Adrenal gland (tissue), 19 donors: ENCODE measurements at places on chromosomes 12 and 14. TPM values are rescaled to one million over a fixed set of nuclear protein-coding genes. Genes with fewer than 3 reads are reported as not detected.

The KRT81 gene
- not detected for total RNA-seq

DNA sequence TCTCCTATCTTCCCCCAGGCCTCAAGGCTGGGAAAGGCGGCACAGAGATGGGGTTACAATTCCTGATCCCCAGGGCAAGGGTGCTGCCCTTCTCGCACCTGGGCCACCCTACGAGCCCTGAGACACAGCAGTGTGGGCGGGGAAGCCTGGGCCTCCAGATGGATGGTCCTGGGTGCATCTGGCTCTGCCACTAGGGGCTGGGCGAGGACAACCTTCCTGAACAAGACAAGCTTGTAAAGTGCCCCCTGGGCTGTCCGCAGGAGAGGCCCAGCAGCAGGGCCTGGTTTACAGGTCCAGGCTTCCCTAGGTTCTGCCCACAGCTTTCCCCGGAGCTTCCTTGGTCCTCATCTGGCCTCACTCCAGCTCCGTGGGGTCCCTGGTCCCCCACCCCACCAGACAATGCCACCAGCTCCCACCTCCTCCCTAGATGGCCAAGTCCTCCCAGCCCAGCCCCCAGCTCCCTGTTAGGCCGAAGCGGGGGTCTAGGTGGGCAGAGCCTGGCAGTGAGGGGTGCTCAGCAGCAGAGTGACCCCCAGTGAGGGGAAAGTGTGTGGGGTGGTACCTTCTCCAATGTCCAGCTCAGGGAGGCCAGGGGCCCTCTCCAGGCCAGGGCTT is 8.9 kb downstream of the ARL6IP4 start:
- no peak for DNase-seq

- DNase-seq: no peak
Measured at GRCh38 chr12:73330584-73331351, 1058.6 kb downstream of the TRHDE start.

- DNase-seq: no peak
Measured at GRCh38 chr14:97603201-97603600, 806.0 kb downstream of the VRK1 start.

DNA sequence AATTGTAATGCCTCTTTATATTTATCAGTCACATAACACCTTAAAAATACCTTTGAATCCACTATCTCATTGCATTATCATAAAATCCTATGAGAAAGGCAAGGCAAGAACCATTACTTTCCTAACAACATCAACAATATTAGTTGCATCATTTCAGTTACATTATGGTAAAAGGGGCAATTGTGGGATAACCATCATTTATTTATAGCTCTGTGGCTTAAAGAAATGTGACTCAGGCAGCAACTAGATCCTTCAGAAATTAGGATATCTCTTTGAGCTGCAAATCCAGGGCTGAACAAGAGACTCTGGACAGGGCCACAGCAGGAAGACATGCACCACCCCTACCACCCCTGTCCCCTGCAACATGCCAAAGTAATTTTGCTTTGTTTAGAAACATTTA is 36.4 kb downstream of the EPS8 start:
- DNase-seq: no peak

DNA sequence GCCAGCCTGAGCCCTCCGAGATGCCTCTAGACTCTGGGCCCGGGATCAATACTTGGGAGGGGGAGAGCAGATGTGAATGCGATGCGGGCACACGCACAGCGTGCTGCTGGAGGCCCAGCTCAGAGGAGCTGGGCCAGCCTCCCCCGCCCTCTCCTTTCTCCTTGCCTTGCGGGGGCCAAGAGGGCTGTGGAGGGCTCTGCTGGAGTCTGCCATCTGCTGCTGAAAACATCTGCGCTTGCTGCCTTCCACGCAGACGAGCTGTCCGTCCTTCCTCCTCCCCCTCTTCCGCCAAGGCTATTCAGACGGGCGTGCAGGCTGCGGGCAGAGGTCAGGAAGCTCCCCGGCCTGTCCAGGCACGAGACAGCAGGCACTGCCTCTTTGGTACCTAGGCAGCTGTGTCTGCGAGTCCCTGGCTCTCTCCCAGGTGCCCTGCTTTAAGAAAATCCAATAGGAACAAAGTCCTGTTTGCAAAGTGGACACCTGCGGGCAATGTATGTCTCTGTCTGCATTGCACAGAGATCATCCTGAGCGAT is 75.2 kb downstream of the SPRING1 start:
- no peak for DNase-seq
